Stimulated activated CD8-positive, alpha-beta memory T cell treated with anti-CD3 and anti-CD28 coated beads, Interleukin-7, amount 100 ng/mL, for 4 hours (primary cell): ENCODE measurements at places on chromosomes 12 and 14.
A peak's percentile ranks its signal among the peaks of the same experiment; 100 is the strongest.

DNA sequence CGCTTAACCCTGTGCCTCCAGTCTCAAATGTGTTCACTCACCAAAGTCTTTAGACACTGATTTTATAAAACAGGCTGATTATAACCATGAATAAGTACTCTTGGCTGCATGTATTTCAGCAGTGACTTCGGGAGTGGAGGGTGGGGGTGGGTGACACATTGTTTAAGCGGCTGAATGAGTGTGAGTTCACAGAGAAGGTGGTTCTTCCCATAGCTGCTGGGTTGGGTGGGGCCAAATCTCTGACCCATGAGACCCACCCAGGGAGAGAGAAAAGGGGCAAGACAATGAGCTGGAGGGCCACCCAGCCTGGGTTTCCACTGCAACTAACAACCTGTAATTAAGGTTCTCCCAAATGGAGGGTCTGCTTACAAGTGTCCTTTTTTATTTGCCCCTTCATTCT lies 96.4 kb downstream of the SYNE3 start:
- DNase-seq: no peak

DNA sequence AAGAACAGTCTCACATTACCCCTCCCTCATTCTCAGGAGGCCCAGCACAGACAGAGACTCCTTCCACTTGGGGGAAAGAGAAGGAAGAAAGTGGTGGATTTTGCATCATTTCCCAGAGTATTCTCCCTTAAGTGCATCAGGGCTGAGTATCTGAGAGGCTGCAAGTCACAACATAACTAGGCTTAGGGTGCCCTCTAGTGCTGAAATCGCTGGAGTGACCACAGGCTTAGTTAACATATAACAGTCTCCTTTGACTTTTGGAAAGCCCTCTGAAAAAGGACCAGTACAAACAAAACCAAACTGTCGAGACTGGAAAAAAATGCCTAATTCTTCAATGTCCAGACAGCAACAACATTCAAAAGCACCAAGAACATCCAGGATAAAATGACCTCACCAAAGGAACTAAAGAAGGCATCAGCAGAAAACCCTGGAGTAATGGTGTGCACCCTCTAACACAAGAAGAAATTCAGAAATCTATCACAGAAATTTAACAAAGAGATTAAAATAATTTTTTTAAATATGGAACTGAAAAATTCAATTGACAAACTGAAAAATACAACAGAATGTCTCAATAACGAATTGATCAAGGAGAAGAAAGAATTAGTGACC lies 412.3 kb downstream of the RPS29 start:
- no peak for DNase-seq

DNA sequence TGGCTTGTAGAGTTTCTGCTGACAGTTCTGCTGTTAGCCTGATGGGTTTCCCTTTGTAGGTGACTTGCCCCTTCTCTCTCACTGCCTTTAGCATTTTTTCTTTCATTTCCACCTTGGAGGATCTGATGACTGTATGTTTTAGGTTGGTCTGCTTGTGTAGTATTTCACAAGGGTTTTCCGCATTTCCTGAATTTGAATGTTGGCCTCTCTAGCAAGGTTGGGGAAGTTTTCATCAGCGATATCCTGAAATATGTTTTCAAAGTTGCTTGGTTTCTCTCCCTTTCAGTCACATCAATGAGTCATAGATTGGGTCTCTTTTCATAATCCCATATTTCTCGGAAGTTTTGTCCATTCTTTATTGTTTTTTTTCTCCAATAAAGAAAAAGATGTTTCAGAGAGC lies 11.4 kb downstream of the NOPCHAP1 start:
- no peak for DNase-seq

- no peak for DNase-seq
These were observed 7.6 kb downstream of the CEP170B start for GRCh38 chr14:104872469-104873341.

GRCh38 chr14:56686416-56686815 lies 106.8 kb downstream of the TMEM260 start:
- DNase-seq: no peak

GRCh38 chr12:89160716-89161123 lies 191.6 kb downstream of the DUSP6 start:
- peak; percentile 3 for DNase-seq

DNA sequence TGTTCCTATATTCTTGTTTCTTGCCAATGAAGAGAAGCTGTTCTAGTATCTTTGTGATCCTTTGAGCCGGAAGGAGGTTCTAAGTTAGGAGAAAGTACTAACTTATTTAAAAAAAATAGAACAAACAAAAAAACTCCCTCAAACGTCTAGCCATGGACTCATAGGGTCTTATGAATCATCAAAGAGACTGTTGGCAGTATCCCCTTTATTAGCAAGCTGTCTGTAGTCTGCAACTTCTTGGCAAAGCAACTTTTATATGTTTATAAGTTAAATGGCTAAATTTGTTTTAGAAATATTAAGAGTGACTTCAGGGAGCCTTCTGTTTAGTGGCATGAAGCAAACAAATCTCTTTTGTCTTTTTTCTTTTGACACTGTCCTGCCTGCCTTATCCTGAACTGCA lies 291.9 kb downstream of the FUT8 start:
- no peak for DNase-seq
